ENCODE measurements at places on chromosomes 11 and 22. TPM values are rescaled to one million over a fixed set of nuclear protein-coding genes. Genes with fewer than 3 reads are reported as not detected.

The TRPM5 gene
- total RNA-seq, result not detected

The DGCR6 gene
- total RNA-seq, result not detected

The IGSF9B gene
- total RNA-seq, result 0.07 TPM

The ELMOD1 gene
- 0.17 TPM for total RNA-seq

DNA sequence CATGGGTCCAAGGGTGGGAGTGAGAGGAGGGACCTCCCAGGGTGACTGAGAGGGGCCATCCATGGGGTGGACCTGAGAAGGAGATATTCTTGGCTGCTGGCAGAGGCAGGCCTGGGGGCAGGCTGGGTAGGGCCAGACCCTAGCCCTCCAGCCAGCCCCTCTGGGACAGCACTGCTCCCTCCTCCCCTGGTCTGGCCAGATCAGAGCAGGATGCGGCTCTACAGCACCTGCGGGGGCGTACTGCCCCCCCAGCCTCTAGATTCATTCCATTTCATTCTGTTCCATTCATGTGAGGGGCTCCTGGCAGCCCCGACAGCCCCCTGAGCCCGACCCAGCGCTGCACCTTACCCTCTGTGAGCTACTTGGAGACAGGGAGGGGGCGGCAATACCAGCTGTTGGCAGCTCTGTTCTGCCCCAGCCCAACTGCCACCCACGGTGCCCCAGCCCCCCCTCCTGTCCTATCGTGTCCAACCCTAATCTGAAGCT is 34.3 kb upstream of the MYRF start:
- DNase-seq, result no peak

GRCh38 chr22:19197997-19198865 is 19.7 kb upstream of the SLC25A1 start:
- no peak for DNase-seq

Data from Caki2 (cell line).